ENCODE measurements at places on chromosomes 12 and 14.

DNA sequence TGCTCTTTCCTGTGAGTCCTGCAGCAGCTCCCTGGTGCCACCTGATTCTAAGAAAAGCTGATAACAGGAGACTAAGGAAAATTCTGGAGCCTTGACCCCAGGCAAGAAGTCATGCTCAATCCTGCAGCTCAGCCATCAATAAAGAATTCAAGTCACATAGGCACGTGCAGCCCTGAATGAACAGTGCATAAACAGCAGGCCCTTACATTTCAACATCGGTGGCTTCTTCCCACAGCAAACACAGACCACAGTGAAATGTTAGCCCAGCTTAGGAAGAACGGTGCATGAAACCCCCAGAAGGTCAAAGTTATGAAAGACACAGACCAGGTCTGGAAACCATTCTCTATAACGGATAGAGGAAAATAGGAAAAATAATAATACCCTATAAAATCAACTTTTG lies 10.5 kb downstream of the CINP start:
- no peak for DNase-seq

DNA sequence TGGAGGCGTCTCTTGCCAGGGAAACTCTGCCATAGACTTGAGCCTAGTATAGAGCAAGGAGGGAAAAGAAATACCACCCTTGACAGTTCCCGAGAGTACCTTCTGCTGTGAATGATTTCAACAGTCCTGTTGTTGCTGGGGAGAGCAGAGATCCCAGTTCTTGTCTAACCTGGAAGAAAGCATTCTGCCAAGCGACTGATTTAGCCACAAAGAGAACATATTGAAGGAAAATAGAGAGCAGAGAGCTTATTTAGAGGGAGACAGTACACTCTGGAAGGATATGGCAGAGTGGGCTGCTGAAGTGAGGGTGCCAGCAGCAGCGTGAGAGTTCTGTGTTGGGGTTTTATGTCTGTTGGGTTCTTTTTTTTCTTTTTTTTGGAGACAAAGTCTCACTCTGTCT lies 966.9 kb upstream of the TMEM132C start:
- no peak for DNase-seq

DNA sequence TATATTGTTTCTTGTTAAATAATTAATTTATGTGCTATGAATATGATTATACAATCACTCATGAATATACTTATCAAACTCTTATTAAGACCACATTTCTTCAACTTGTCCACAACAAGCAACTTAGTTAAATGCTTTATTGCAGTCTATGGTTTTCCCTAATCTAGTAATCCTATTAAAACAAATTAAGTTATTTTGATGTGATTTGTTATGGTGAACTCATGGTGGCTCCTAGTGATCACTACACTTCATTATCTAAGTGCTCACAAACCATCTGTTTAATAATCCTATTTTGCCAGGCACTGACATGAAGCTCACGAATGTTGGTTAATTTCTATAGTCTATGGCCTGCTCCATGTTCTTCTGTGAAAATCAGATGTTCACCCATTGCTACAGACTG lies 42.9 kb downstream of the INSM2 start:
- DNase-seq = no peak

DNA sequence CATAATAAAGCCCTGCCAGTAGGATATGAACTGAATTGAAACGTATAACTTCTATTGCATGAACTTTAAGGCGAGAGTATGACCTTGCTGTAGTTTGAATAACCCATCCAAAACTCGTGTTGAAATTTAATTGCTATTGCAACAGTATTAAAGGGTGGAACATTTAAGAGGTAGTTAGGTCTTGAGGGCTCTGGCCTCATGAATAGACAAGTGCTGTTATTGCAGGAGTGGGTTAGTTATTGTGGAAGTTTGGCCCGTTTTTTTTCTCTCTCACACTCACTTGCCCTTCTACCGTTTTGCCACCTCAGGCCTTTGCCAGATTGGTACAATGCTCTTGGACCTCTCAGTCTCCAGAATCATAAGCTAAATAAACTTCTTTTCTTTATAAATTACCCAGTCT lies 473.7 kb upstream of the SYT1 start:
- DNase-seq = no peak

DNA sequence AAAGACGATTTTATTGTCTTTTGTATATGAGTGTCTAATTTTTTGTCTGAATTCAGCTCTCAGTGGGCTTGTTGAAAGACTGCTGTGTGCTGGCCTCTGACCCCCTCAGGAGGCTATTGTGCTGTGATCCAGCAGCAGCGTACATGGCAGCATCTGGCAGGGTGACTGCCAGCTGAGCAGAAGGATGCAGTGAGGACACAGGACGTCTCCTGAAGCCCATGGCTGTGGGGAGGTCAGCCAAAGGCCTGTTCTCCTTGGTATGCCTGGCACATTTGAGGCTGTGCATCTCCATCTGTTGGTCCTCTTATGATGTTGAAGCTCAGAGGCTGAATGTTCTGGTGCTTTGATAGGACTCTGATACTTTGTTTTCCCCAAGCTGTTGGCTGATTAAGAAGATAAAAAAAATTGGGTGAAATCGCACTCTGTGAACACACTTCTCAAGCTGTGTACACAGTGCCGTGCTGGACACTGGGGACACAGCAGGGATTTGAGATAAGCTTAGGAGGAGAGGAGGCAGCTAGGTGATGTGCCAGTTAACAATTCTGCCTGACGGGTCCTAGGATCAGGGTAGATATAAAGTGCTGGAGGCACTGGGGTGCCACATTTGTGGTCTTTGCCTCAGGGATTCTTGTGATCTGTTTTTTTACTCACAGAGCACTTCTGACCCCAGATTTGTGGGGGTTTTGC lies 37.5 kb downstream of the EID3 start:
- DNase-seq = no peak

DNA sequence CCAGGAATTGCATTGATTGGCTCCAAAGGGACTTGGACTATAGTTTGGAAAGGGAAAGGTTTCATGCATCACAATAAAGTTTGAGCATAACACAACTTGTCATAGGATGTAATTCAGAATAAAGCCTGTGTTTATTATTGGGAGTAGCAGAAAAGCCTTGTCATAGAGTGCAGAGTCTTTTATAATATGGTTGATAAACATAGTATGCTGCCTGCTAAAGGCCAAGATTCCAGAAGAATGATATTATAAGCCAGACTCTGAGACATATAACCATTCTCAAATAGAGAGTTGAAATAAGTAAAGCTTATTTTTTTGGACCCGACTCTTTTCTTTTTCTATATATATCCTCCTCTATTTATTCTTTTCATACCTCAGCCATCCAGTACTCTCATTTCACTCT lies 207.3 kb downstream of the LRIG3 start:
- no peak for DNase-seq

- no peak for DNase-seq
Observed at GRCh38 chr14:31568161-31568560, 7.0 kb downstream of the NUBPL start.

DNA sequence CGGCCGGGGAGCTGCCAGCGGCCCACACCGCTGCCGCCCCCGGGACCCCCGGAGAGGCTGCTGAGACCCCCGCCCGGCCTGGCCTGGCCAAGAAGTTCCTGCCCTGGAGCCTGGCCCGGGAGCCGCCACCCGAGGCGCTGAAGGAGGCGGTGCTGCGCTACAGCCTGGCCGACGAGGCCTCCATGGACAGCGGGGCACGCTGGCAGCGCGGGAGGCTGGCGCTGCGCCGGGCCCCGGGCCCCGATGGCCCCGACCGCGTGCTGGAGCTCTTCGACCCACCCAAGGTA lies 12.8 kb downstream of the SH2B3 start:
- no peak for DNase-seq

DNA sequence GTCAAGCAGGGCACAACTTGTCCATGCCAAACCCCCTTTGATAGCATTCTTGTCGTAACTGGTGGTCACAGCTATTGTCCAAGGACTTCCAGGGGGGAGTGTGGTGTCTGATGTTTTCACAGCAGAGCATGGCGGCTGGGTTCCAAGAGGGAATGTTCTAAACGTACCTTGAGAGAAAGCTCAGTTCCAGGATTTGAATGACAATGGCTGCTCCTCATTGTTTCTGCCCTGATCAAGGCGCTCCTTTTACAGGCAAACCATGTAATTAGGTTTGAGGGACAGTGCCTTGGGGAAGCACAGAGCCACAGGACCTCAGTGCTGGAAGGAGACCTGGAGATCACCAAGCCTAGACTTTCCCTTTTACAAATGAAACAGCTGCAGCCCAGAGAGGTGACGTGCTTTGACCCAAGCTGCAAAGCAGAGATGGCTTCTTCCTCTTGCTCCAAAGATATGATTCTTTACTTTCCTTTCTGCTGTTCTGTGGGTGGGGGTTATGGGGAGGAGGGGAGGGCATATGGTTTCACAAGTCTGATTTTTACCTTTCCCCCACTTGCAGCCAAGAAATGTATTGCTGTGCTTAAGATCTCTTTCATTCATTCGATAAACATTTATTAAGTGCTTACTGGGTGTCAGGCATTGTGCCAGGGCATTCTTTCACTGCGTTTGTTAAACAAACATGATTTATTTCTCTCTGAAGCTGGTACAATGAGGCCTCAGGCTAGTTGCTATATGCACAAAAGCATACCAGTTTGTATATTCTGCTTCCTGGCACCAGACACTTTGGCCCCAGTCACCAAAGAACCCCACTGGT lies 172.8 kb downstream of the KTN1 start:
- no peak for DNase-seq

DNA sequence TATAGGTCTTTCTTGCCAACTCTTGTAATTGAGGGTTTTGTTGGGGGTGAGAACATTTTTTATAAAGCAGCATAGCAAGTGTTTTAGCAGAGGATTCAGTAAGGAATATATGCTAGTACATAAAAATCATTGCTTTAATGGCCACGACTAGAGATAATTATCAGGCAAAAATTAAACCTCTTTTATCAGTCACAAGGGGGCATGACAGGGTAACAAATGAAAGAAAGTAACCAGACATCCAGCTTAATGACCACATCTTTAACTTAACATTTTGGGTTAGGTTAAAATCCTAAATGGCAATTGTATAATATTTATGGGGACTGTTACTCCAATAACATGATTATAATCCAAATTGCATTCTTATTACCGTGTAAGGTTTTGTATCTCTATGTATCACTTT lies 119.6 kb downstream of the LRRIQ1 start:
- DNase-seq = no peak

DNA sequence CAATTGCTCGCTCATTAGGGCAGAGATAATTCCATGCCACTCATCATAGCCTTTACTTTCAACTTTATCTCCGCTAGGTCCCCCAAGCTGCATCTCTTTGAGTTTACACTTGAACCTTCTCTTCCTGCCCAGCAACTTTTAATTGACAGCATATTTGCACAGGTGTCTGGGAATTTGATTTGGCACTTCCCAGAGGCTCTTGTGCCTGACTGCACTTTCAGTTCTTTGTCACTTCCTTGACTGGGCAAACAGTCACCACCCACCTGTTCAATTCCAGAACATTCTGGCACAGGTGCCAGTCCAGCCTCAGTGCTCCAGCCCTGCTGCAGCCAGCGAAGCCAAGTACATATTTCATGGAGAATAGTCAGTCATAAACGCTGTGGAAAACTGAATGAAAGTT lies 110.1 kb upstream of the LRIG3 start:
- DNase-seq = no peak

DNA sequence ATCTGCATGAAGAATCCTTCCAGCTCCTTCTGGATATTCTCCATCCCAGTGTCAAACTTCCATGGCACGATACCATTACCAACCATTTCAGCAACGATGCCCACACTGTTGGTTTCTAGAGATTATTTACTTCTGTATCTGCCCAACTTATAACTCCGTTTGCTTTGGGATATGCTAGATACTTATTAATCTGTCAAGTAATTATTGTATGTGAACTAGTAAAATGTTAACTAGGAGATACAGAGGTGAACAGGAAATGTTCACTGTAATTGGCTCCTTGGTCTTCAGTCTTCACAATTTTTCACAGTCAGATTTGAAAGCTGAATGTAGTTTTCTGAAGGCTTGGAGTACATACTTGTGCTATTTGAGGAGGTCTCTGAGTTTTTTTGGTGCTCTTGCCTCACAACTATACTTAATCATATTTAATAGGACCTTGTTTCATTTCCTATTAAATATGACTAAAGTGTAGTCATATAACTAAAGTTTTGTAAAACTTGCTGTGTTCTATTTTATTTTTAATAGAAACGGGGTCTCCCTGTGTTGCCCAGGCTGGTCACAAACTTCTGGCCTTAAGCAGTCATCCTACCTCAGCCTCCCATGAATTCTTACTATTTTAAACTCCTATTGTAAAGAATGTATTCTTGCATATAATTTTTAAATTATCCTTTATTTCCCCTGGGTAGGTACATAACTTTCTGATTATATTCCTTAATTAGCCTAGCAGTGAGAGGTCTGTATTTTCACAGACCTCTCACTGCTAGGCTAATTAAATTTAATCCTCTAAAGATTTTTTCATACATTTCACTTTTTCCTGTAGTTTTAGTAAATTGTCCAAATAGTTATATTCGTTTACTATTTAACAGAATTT lies 79.7 kb downstream of the FGD4 start:
- no peak for DNase-seq

DNA sequence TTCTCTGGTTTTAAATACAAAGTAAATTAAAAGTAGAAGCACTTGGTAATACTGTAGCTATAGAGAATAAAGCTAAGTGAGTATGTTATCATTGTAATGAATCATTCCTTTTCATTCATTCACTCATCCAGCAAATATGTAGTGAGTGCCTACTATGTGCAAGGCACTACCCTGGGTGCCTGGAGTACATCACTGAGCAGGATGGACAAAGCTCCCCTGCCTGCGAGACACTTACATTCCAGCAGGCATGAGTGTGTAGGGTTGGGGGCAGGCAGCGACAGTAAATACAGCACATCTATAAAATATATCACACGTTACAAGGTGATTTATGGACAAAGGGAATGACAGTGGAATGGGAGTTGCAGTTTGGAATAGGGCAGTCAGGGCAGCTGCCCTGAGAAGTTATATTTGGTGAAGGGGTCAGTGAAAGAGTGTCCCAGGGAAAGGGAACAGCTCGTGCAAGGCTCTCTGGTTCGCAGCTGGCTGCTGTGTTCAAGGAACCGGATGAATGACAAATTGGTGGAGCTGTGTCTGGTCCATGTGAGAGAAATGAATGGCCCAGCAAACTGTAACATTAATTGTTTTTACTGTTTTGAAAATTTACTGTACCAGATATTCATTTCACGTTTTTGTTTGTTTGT lies 159.6 kb downstream of the CRADD start:
- DNase-seq = no peak

DNA sequence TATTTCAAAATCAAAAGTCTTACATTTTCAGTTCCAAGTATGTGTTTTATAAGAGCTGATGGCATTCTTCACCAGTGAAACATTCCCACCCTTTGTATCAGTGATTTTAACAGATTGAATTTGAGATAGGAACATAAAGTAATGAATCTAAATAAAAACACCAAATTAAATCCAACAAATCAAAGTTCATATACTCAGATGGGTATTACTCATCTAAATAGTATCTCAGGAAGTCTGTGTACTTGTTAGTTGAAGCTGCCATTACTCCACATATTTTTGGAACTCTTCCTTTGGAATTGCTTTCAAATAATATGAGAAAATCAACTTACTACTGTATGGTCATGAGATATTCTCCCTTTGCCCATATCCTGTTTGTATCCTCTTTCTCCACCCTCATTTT lies 89.1 kb downstream of the MIA2 start:
- DNase-seq = no peak

- DNase-seq = no peak
Observed at GRCh38 chr12:101238306-101238705, 28.3 kb upstream of the SLC5A8 start.
